Epithelial cell of proximal tubule (primary cell): ENCODE measurements at places on chromosomes 4 and X. TPM values are rescaled to one million over a fixed set of nuclear protein-coding genes. Genes with fewer than 3 reads are reported as not detected.

DNA sequence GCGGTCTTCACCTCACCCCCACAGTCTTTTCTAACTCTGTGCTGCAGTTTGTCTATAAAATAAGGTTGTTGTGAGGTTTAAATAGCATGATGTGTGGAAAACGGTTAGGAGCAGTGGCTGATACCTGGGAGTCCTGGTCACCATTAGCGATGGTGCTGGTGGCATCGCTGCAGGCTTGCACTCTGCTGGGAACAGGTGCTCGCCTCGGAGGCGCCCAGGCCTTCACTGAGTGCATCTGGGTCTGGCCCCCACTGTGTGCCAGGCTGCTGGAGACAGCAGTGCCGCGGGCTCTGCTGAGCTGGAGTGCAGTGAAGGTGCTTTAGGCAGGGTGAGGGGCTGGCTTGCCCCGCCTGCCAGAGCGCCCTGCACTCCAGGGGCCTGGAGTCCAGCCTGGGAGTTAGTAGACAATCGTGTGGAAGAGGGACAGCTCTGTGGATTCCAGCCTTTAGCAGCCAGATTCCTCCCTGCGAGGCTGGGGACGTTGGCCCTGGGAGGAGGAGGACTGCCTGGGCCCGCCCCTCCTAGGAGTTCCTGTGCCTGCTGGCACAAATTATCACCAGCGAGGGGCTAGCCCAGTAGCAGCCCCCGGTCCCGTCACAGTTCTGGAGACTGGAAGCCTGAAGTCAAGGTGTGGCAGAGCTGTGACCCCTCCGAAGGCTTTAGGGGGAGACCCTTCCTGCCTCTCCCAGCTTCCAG, 7.3 kb downstream of the RGS12 start:
- DNase-seq, result no peak

GRCh38 chr4:154908168-154908567, 127.1 kb downstream of the RBM46 start:
- no peak for DNase-seq

DNA sequence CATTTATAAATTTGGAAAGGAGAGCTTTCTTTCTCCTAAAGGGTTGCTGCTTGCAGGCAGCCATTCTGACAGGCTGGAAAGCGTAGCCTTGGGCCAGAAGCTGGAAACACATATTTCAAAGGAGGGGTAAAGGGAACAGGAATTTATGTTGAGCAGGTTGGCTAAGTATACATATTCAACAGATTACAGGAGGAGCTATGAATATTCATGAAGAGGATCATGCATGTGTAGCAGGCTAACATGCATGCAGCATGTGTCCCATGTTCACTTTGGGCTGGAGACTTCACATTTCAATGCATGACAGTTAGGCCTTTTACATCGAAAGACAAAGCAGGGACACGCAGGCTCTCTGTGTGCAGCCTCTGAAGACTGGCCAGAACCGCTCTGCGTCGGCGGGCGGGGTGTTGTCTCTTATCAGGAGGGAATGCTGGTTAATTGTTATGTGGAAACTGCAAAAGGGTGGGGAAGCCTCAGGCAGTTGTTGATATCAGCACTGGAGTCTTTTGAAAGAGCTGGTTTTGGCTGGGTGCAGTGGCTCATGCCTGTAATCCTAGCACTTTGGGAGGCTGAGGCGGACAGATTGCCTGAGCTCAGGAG, 31.5 kb downstream of the CASP3 start:
- DNase-seq, result no peak

GRCh38 chr4:56665781-56666180, 15.3 kb downstream of the HOPX start:
- no peak for DNase-seq

DNA sequence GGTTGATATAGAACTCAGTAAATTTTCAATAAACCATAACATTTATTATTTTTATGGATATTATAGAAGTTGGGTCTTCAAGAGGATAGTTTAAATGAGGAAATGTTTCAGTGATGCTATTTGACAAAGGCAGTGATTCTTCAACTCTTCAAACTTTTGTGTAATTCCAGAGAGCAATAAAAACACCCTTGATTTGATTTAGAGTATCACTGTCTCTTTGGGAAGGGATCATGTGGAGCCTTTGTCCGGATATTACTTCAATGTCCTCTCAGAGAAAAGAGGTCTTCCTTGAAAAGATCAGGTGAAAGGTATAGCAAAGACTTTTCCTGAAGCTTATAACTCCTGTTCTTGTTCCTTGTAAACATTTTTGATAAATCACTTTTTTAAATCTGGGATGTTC, 23.3 kb downstream of the GLRA3 start:
- DNase-seq, result no peak

GRCh38 chrX:53075011-53075410, 7.2 kb upstream of the TSPYL2 start:
- no peak for DNase-seq

- DNase-seq, result no peak
Observed at GRCh38 chr4:184329235-184329634, 111.6 kb upstream of the ENPP6 start.

DNA sequence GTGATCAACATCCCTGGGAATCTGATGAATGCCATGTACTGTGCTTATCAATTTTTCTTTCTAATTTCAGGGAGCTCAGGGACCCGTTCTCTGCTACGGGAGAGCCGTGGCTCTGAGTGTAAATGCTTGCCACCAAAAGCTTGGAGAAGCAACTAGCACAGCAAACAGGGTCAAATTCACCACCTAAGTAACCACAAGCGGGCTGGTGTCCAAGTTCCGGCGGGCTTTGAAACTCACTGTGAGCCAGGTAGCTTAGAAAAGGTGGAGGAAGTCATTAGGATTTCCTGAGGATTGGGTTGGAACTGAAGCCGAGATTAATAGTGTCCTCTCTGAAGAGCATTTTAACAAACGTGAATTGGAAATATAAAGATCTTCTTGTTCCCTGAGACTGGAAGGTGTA, 87.2 kb downstream of the CLDN34 start:
- no peak for DNase-seq

- no peak for DNase-seq
Observed at GRCh38 chr4:123598331-123598730, 201.7 kb downstream of the SPRY1 start.

Gene MAOB
- total RNA-seq, result 0.14 and 1.9 TPM in 2 replicates

- no peak for DNase-seq
Observed at GRCh38 chr4:12177416-12177815, 748.7 kb upstream of the HS3ST1 start.

GRCh38 chrX:11664211-11665167, 1.2 kb downstream of the ARHGAP6 start:
- DNase-seq, result no peak

- no peak for DNase-seq
Observed at GRCh38 chr4:21032089-21032645, 331.9 kb downstream of the PACRGL start.

DNA sequence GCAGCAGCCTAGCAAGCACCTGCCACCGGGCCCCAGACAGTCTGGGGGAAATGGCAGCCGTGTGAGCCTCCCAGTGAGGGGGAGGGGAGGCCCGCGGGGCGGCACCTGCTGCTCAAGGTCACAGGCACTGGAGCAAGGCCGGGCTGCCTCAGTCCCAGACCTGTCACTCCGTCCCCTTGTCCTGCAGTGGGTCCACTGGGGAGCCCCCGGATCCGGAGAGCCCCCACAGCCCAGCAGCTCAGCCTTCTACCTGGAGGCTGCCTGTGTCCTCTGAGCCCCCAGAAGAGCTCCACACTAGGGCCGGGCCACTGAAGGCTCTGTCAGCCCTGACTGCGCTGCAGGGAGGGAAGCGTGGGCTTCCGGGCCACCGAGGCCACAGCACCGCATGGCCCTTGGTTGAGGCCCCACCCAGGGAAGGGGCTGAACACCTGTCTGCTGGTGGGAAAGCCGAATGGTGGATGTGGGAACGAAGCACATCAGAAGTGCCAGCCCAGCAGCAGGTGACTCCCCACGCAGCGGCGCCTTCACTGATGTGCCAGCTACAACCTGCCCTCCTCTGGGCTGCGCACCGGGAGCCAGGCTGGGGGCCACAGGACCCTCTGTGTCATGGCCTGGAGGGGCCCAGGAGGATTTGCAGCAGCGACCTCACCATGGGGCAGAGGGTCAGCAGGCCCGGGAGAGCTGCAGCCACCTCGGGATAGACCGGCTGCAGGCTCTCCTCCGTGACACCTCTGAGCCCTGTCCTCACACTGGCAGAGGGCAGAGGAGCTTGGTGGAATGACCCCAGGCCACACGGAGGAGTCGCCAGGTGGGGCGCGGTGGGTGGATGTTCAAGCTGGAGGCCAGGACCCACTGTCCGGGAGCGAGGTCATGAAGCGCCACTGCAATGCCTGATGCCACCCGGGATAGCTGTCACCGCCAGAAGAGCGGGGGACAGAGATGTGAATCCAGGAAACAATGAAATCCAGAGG, 35.0 kb upstream of the MXD4 start:
- DNase-seq, result no peak

Gene DUSP9
- total RNA-seq, result 3.1 and 5.9 TPM in 2 replicates
